Omental fat pad (tissue), 4 donors: ENCODE measurements at places on chromosomes 6 and 20.

DNA sequence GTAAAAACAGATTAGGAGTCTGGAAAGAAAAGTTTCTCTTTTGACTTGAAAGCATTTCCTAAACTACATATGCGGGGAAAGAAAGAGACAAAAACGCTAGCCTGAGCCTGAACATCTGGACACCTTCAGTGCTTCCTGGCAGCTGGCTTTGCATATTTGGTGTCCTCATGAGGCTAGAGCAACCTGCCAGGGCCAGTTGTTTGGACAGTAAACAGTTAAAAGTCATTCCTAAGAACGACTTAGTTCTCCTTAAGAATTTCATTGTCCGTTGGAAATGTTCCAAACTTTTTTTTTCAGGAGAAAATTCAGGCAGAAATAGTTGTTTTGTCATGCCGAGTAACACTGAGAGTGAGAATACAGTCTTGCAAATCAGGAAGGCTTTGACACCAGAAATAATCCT lies 199.8 kb downstream of the SMOC2 start:
- DNase-seq = no peak

DNA sequence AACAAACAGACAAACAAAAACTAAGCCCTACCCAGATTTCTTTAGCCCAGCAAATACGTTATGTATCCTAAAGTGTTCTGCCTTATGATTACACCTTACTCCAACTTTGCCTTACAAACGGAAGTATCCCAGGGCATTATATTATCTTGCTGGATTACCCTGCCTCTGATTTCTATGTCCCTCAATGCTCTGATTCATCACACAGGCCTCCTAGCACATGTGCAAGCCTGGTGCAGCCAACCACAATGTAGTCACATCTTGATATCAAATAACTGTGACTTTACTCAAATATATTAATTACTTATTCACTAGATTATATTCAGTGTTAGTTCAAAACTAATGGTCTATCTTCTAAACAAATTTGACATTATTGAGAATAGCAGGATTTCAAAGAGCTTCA lies 598.6 kb downstream of the TBC1D32 start:
- no peak for DNase-seq

DNA sequence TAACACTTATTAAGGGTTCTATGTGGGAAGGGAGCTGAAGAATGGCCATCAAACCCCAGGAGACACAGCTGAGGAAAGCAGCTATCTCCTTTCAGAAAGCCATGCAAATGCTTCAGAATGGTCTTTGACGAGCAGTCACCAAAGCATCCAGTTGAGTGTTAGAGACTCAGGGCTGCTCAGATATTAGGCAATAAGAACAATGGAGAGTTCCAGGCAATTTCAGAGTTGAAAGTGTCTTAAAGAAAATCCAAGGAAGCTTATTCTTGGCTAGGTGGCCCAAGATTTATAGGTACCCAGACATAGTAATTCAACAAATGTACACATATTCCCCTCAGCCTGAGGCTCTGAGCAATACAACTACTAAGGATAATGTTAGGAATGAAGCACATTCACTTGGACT lies 180.1 kb upstream of the SOX4 start:
- no peak for DNase-seq

DNA sequence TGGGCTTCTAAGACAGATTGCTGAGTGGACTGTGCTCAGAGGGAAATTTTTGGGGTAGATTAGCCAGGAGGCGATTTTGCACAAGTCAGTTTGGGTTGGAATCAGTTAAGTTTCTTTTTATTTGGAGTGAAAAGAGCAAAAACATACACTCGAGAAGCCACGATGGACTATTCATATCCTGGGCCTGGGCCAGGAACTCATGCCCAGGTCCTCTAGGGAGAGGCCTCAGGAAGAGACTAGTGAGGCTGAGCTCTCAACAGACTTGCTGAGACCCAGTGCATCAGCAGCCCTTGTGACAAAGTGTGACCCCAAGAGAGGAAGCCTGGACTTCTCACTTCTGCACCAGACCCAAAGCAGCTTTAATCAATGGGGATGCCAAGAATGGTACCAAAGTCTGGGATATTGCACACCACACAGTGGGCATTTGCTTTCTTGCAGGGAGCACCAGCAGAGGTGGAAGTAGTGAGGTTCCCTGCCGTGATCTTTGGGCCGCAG lies 61.6 kb upstream of the MAFB start:
- DNase-seq = no peak

DNA sequence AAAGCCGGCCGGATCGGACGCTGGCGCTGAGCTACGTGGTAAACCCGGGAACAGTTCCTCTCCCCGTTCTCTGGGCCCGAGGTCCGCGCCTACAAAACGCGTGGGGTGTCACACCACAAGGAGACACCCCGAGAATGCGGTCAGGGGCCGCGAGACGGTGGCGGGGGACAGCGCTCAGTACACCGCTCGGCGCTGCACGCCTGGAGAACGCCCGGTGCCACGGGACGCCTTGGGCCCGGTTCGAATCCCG lies 670 bp downstream of the NCOA5 start:
- no peak for DNase-seq

DNA sequence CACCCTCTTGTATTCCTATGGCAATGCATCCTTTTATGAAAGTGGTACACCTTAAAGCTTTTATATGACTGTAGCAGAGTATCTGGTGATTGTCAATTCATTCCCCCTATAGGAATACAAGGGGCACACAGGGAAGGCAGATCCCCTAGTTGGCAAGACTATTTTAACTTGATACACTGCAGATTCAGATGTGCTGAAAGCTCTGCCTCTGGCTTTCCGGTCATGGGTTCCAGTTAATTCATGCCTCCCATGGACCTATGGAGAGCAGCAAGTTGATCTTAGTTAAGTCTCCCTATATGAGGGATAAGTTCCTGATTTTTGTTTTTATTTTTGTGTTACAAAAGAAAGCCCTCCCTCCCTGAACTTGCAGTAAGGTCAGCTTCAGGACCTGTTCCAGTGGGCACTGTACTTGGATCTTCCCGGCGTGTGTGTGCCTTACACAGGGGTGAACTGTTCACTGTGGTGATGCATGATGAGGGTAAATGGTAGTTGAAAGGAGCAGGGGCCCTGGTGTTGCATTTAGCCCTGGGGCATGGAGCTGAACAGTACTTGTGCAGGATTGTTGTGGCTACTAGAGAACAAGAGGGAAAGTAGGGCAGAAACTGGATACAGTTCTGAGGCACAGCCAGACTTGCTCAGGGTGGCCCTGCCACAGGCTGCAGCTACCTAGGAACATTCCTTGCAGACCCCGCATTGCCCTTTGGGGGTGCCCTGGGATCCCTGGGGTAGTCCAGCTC lies 292.1 kb downstream of the ESR1 start:
- DNase-seq = no peak

DNA sequence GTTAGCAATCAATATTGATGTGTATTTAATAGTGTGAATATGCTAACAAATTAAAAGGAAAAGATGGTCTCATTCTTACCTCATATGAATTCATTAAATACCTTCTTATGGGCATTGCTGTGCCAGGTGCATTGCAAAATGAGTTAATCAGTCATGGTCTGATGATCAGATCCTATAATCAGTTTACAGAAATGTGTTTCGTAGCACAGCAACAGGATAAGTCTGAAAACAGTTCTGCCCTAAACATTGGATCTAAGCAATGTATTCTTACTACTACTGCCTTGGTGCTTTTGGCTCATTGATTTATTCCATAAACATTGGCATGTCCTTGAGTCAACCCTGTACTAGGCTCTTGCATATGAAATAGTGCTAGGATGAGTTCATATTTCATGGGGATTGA lies 417.0 kb upstream of the JAG1 start:
- DNase-seq = no peak

GRCh38 chr6:38173909-38174308 lies 354.4 kb downstream of the ZFAND3 start:
- no peak for DNase-seq

DNA sequence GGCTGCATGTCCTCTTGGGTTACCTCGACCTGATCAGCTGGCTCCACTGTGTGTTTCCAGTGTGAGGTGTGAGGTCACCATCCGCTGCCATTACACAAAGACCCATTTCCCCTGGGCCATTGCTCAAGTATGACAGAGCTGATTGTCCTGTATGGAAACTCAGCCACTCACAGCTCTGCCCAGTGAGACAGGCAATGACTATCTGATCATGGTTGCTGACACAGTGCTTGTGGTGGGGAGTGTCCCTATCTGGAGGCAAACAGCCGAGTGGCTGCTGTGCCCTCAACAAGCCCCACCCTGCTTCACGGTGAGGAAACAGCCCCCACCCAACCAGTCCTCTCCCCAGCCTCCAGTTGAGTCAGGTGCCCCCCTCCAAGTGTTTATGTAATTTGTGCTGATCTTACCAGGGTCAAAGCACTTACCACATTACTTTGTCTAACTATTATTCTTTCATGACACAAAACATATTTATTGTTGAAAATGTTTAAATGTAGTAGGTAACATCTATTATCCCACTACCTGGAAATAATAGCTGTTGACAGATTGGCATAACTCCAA lies 11.7 kb upstream of the MAPK13 start:
- DNase-seq = no peak

DNA sequence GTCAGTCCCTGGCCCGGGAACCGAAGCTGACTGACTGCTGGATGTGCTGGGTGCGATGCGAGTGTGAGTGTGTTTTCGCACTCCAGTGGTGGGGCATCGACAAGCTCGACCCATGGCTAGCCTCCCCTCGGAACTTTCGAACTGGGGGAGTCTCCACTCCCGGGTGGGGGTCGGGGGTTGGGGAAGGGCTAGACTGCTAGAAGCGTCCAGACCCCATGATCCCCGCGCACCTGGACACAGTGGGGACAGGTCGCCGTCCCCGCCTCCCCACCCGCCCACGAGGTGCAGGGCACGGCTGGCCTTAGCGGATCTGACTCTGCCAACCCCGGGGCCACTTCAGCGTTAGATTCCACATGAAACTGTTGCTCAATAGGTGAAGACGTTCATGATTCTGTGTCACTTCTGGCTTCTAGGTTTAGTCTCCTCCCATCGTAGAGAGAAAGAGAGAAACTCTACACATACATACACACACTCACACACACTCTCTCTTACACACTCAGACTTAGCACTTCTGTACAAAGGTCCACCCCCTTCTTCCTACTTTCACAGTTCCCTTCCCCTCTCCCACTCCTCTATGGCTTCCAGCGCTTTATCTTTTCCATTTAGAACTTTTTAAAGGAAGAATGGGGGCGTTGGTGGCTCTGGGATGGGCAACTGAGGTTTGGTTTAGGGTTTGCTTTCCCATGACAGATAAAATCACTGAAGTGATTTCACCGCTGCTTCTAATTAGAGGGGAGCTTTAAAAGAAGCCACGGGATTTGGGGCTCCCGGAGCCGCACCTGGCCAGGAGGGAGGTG lies 5.1 kb upstream of the TFAP2A start:
- DNase-seq = no peak

DNA sequence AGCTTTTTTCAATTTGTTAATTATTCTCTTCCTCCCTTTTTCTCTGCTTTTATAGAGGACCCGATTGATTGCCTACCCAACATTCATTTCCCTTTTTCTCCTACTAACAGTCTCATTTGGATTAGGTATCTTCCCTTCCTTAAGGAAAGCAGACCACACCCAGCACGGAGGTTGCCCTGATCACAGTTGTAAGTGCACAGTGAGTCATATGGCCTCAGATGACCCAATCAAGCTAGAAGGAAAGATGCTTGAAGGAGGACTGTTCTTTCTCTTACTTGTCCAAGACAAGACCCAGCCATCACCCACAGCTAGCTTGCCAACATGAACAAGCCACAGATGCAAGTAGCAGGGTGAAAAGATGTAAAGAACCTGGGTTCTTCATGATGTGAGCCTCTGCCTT lies 518.6 kb downstream of the PKHD1 start:
- no peak for DNase-seq

- no peak for DNase-seq
These were observed 14.9 kb upstream of the SLC22A23 start for GRCh38 chr6:3471711-3472110.

GRCh38 chr20:17655286-17655651 lies 26.8 kb downstream of the RRBP1 start:
- no peak for DNase-seq

DNA sequence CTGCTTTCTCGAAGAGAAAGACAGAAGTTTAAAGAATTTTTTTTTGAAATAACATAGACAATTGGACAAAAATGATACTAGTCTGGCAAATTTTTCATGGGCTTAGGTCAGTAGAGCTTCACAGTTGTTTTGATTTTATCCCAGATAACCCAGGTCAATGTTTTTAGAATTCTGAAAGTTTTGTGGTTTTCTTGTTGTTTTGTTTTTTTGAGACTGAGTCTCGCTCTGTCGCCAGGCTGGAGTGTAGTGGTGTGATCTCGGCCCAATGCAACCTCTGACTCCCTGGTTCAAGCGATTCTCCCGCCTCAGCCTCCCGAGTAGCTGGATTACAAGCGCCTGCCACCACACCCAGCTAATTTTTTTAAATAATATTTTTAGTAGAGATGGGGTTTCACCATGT lies 22.8 kb downstream of the KIF13A start:
- DNase-seq = no peak

DNA sequence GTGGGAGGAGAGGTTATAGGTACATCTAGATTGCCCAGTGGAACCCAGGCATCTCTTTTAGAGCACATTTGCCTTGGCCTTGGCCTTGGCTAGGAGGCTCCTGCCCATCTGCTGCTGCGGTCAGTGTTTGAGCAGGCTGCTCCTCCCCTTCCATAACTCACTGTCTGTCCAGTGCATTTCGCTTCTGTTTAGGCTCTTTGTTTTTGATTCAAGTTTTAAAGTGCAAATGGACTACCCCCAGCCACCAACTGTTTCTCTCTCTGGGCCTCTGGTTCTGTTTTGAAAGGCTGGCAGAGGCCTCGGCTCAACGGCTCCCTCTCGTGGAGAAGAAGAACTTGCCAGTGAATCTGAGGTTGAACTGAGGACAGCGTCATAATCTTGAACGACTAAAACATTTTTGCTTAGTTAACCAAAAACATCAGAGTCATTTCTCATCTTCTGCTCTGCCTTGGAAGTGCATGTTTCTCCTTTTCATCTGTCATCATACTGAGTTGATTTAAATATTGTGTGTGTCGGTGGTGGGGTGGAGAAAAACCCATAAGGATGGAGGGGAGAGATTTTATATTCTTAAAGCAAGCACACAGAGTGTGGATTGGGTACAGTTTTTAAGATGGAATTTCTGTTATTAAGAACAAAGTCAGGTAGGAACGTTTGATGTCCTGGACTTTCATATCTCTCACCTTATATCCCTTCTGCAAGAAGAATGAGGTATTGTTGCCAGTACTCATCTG lies 171.4 kb downstream of the DTNBP1 start:
- DNase-seq = peak; percentile 49
